ENCODE measurements at places on chromosomes 5 and 9. TPM values are rescaled to one million over a fixed set of nuclear protein-coding genes. Genes with fewer than 3 reads are reported as not detected.

GDNF gene
- total RNA-seq = 0.60 TPM

ELOVL7 gene
- total RNA-seq = 0.68 TPM

ADAMTS16 gene
- total RNA-seq = not detected

PCDHB15 gene
- not detected for total RNA-seq

ZNF366 gene
- not detected for total RNA-seq

LYSMD3 gene
- 13.7 TPM for total RNA-seq

RNF208 gene
- total RNA-seq = 10.1 TPM

DDX4 gene
- total RNA-seq = 0.09 TPM

Data from activated T-helper 2 cell treated with anti-CD3 and anti-CD28 coated beads, Interferon-gamma antibody, Interleukin-2, Interleukin-4, amounts not matched to agents 10 μg/mL and 5 μg/mL and 100 μg/mL, durations not matched to agents 14 hours and 24 hours and 36 hours (primary cell).